Kidney (tissue), 22 donors: ENCODE measurements at places on chromosomes 1 and 21.

- DNase-seq, result no peak
These were observed 30.5 kb upstream of the COA6 start for GRCh38 chr1:234342774-234343173.

DNA sequence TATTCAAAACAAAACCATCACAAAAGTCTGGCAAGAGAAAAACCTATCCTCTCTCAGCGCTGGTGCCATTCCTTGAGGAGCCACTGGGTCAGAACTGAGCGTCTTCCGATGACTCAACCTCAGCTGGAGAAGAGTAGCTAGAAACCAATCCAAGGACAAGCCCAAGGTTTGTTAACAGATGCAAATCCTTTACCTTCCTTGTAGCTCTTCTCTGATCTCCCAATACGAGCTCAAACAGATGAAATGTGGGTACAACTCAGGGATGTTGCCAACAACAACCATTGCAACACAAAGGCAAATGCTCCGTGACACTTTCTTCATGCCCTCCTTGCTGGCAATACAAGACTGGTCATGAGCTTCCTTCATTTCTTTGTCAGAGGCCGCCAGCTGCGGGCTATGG is 337.1 kb downstream of the SIPA1L2 start:
- no peak for DNase-seq

DNA sequence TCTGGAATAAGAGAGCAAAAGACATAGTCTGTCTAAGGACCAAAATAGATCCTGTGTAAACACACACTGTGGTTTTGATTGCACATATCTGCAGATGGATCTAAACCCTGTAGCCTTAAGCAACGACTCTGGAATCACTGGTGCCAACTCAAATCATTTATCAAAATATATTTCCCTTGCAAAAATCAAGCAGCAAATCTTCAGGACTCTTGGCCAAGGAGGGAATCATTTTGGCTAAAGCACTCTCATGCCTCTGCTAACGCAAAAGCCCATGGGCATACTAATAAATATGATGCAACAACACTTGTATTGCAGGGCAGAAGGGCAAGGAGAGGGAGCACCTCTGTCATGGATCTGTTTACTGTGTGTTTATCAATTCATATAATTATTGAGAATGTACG is 155.4 kb upstream of the DUSP10 start:
- no peak for DNase-seq

DNA sequence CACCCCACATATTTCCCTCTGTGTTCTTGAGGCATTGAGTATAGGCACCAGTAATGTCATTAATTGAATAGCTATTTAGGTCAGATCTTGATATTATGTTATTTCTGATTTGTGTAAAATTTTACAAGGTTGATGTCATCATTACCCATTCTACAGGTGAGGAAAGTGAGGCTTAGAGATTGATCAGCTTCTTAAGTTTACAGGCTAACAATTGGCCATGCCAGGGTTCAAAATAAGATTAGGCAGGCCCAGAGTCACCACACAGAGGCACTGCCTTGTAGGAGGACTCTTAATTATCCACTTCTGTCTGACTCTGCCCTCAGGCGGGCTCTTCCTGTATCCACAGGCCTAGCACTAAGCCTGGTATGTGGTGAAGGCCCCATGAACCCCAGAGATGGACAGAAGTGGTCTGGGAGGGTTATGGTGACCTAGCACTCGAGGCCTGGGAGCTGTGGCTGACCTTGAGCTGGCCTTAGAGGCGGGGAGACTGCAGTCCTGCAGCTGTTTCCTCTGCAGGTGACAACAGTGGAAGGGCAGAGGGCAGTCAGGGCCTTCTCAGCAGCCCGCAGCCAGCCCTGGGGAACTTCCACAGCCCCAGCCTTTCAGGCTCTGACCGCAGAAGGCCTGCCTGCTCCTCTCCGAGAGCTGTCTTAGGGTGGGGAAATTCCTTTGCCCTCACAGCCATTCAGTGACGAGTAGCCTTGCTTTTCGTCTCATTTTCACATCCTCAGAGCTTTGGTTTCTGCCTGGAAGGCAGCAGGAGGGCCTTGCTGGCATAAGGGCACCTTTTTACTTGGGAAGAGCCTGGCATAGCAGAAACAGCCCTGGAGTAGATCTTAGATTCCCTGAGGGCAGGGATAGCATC is 12.2 kb downstream of the ZDHHC18 start:
- DNase-seq, result no peak

DNA sequence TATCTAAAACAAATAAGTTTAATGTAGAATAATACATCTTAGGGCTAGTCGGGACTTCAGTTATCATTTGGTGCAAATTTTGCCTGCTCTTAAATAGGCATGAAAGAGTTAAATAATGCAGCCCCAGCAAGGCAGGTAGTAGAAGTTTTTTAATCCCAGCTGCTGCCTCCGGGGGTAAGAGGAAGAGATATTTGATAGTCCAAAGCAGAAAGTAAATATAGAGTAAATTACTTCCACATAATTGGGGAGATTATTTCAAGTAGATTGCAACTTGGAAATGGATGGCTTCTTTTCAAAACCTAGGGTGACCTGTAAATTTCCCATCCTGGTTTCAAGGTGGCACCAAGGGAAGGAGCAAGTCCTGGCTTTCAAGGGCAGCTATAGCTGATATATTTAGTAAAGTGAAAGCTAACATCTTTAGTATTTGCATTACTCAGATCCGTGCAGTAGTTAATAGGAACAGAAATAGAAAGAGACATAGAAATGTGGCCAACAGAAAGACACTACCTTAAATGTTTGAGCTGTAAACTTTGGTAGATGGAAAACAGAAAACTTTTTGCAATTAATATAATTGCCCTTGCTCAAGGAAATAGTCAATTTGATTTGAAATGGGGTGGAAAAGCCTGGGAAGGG is 109.1 kb downstream of the LMO4 start:
- DNase-seq, result no peak

- no peak for DNase-seq
These were observed 12.3 kb upstream of the CSF3R start for GRCh38 chr1:36494971-36495370.

DNA sequence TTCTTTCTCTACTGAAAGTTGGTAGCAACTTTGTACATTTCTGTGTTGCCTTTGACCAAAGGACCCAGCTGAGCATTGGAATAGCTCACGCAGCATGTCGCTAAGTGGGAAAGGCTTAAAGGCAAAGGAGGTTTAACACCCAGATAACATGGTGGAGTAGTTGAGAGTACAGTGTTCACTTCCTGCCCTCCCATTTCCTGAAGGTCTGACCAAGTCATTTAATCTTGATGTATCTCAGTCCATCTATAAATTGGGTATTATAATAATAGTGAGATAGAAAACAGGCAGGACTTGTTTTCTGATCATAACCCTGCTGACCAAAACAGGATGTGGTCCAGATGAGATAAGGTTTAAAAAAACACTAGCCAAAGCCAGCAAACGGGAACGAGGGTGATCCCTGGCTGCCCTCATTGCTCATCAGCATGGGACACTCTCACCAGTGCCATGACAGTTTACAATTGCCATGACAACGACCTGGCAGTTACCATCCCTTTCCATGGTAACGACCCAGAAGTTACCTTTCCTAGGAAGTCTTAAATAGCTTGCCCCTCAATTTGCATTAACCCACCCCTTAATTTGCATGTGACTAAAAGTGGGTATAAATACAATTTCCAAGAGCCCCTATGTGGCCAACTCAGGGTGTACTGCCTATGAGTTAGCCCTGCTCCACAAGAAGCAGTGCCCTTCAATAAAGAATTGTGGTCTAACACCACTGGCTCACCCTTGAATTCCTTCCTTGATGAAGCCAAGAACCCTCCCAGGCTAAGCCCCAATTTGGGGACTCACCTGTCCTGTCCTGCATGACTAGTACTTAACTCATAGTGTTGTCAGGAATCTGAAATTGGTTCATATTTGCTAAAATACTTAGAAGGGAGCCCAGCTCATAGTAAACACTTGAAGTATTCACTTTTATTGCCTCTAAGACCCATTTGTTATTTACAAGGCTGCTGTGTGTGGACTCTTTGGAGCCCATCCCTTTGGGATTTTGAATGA is 28.4 kb upstream of the FHAD1 start:
- no peak for DNase-seq

- DNase-seq, result no peak
These were observed 50.1 kb downstream of the RASAL2 start for GRCh38 chr1:178143730-178144690.

GRCh38 chr1:53508991-53509666 is 49.9 kb downstream of the DMRTB1 start:
- peak; percentile 90 for DNase-seq

DNA sequence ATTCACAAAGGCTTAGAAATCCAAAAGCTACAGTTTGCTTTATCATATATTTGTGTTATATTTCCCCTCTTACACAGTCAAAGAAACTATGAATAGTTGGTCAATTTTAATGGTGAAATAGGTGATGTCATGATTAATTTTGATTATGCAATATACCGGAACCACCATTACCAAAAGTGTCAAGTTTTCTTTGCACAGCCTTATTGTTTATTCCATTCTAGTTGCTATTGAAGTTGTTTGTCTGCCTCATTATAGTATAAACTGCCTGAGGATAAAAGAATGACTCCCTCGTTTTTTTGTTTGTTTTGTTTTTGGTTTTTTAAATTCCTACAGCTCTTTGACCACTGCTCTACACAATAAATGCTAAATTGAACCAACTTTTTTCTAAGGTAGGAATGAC is 690.6 kb upstream of the ZP4 start:
- DNase-seq, result no peak

- DNase-seq, result no peak
These were observed 16.2 kb downstream of the RHOU start for GRCh38 chr1:228751360-228752098.

GRCh38 chr1:165376041-165376810 is 19.7 kb upstream of the LMX1A start:
- DNase-seq, result peak; percentile 80

GRCh38 chr1:3091334-3091733 is 22.3 kb downstream of the PRDM16 start:
- no peak for DNase-seq

DNA sequence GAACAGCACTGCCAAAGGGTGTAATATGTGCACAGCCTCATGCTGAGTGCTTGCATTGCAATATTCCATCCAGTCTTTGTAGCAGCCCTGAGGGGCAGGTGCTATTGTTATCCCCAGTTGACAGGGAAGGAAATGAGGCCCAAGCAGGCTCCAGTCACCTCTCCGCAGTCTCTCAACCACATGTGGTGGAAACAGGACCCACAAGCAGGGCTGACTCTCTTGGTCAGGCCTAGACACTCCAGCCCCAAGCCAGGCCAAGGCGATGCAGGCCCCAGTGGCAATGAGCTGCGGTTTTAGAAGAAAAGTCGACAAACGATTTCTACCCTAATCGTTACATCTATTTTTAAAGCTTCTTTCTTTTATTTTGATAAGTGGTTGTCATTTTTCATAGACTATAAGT is 52.6 kb upstream of the GADD45A start:
- no peak for DNase-seq

DNA sequence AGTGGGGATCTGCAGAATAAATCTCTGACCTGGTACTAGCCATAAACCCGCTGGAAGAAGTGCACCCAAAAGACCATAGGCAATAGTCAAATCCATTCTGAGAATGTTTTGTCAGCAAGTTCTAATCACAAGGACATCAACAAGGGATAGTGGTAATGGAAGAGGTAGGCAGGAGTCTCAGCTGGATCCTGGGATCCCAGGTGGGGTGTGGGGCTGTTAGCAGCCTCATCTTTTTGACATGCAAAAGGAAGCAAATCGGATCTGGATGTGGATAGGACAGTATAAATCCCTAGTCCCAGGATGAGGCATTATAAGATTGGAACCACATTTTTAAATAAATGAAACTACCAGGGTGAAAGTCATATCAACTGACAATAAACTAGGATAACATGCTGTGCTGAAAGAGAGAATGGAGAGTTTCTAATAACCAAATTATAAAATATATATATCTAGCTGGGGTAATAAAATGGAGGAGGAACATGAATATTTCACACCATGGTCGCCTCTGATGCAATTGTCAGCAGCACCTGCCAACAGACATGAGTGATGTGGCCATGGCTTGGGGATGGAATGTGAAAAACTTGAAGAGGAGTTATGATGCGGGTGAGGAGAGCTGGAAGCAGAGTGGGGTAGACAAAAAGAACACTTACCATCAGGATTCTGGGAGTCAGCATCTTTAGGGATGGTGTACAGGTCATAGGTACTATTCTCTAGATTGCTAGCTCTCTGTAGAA is 23.7 kb upstream of the PEX19 start:
- no peak for DNase-seq

- no peak for DNase-seq
These were observed 4.0 kb upstream of the S100A3 start for GRCh38 chr1:153553096-153553495.

- no peak for DNase-seq
These were observed 14.6 kb upstream of the PROX1 start for GRCh38 chr1:213973129-213973528.

- DNase-seq, result no peak
These were observed 1.7 kb upstream of the MAN1A2 start for GRCh38 chr1:117365350-117366176.

- DNase-seq, result no peak
These were observed 47.2 kb downstream of the RCAN1 start for GRCh38 chr21:34567604-34568155.

- no peak for DNase-seq
These were observed 45.8 kb downstream of the TTC39A start for GRCh38 chr1:51284487-51284954.

DNA sequence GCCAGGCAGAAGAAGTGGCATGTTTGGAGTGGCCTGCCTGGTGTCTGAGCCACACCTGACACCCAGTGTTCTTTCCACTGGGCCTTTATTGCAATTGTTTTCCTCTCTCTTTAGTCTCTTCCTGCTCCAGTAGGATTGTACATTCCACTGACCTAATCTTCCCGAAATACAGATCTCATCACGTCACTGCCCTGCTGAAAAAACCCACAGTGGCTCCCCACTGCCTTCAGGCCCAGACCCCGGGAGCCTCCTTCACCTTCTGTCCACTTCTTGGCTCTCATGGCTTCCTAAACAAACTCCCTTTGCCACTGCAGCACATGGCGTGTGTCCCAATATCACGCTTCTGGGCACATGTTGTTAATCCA is 25.3 kb upstream of the ATP5PO start:
- DNase-seq, result no peak

DNA sequence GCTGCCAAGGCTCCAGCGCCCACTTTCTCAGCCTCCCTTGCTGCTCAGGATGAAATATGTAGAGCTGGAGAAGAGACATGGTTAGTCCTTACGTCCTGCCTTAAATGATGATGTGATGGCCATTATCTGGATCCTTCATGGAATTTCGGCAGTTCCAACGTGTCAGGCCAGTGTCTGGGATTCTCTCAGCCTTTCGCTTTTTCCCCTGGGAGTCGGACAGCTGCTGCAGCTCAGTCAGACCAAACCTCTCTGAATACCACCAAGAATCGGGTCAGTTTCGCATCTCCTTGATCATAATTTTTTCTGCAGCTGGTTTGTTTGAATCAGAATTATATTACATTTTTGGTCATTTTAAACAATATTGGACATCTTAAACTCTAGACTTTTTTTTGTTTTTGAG is 22.3 kb upstream of the KLHDC8A start:
- DNase-seq, result no peak
